Stimulated activated naive CD4-positive, alpha-beta T cell treated with Interleukin-2 at 50 U/mL for 16 hours (primary cell): ENCODE measurements at places on chromosomes 13 and 19.

DNA sequence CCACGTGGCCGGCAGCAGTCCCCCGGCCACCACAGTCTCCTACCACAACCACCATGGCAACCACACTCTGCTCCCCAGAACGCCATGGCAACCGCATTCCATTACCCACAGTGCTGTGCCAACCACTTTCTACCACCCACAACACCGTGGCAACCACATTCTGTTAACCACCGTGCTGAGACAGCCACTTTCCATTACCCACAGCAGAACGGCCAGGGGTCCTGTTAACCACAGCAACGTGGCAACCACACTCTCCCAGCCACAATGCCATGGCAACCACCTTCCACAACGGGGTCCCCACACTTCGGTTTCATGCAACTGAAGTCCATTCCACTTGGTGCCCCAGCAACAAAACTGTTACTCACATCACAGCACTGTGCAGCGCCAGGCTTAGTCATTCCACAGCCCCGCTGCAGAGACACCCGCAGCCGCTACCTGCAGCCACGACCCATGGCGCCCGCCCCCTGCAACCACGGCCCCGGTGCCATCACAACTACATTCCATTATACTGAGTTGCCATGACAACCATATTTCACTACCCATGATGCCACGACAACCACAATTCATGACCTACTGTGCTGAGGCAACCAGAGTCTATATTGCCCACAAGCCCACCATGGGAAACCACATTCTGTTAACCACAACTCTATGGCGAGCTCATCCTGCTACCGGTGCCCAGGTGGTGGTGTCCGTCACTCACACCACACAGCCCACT lies 10.0 kb downstream of the DPF1 start:
- DNase-seq: peak; percentile 69

DNA sequence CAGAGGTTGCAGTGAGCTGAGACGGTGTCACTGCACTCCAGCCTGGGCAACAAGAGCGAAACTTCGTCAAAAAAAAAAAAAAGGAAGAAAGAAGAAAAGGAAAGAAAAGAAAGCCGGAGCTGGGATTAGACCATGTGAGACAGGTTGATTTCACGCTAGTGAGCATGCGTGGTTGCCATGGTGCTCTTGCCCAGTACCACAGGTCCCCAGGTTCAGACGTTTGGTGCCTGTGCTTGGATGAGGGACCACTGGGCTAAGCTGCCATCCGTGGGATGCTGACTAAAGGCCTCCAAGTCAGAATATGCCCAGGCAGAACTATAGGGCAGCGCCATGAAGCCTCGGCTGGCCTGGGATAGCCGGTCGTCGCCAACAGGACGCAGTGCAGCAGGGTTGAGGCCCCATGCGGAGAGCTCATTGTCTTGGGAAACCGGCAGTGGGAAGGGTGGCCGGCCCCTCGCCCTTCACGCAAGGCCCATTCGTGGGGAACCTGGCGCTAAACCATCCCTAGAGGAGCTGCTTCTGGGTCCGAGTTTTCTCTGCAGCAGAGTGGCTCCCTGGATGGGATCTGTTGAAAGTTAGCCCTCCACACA lies 7.2 kb upstream of the TEX101 start:
- DNase-seq: no peak

DNA sequence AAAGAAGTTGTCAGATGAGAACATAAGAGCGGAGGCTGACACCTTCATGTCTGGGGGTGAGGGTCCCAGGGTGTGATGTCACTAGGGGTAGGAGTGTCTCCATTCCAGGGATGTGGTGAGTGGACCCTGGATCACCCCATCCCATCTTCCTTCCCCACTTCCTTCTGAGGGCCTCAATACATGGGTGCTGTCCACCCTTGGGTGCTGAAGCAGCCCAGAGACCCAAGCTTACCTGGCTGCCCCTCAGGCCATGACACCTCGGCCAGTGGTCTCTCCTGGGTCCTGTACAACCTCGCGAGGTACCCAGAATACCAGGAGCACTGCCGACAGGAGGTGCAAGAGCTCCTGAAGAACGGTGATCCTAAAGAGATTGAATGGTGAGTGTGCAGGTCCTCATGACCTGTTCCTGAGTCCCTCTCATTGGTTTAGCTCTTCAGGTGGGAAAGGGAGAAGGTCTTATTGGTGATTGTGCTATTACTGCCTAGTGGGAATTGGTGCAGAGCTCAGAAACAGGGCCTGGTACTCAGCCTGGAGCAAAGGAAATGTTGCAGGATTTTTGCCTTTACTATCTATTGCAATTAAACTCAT lies 37.7 kb upstream of the CYP4F8 start:
- DNase-seq: no peak

GRCh38 chr19:12880551-12881171 lies 588 bp downstream of the DNASE2 start:
- DNase-seq: no peak

DNA sequence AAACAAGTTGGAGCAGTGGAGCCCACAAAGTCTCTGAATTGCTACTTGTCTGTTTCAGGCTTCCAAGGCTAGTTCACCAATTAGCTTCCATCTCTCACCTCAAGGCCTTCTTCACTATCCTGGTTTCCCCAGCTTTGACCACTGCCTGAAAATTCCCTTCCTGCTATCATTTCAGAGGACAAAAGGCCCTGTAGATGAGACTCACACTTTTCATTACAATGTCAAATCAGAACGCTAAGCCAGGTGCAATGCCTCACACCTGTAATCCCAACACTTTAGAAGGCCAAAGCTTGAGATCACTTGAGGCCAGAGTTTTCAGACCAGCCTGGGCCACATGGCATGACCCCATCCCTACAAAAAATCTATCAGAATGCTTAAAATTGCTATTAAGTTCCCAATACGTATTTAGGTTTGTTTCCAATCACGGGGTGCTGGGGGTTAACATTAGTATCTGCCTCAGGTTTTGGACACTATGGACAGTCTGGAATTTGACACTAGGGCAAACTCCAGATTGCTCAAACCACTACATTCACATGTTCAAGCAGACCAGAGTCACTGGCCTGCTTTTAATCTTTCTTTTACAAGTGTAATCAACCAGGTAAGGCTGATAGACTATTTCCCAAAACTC lies 5.5 kb downstream of the TPT1 start:
- no peak for DNase-seq

GRCh38 chr19:17977488-17977887 lies 10.6 kb downstream of the KCNN1 start:
- no peak for DNase-seq

DNA sequence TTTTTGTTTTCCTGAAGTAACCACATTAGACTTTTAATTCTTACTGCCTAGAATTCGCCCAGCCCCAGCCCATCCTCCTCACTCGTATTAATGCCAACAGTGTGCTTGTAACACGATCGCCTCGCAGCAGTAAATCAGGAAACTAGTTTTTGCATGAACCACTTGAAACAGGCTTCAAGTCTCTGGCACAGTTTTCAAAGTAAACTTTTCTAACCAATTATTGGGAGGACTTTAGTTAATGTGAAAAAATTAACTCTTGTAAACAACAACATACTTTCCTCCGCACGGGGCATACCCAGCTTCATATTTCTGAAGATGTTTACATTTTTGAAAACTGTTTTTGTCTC lies 39.2 kb downstream of the TNFRSF19 start:
- DNase-seq: no peak

- no peak for DNase-seq
These were observed 2.3 kb downstream of the TRAPPC6A start for GRCh38 chr19:45175515-45176345.

DNA sequence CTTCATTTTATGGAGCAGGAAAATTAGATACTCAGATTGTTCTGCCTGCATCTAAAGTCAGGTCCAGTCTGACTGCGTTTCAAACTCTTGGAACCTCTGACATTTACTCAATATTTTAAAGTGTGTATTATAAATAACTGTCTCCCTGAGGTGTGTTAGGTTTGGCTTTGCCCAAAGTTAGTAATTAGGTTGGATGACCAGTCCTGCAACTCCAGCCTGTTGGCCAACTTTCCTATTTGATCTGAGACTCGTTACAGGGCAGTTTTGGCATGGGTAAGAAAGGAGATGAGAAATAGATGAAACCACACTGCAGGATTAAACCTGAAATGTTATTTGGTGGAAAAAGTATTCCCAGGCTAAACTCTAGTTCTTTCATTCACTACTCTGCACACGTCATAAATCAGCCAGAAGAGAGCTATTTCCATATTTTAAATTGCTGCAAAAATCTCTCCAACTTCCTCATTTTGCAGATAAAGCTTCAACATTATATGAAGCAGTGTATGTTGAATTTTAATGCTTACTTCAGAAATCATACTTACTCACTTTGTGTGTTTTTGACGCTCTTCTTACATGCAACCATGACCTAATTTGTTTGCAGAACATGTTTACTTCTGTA lies 357.1 kb downstream of the DCT start:
- DNase-seq: no peak

GRCh38 chr19:35204799-35205732 lies 23.5 kb downstream of the FAM187B start:
- DNase-seq: no peak

DNA sequence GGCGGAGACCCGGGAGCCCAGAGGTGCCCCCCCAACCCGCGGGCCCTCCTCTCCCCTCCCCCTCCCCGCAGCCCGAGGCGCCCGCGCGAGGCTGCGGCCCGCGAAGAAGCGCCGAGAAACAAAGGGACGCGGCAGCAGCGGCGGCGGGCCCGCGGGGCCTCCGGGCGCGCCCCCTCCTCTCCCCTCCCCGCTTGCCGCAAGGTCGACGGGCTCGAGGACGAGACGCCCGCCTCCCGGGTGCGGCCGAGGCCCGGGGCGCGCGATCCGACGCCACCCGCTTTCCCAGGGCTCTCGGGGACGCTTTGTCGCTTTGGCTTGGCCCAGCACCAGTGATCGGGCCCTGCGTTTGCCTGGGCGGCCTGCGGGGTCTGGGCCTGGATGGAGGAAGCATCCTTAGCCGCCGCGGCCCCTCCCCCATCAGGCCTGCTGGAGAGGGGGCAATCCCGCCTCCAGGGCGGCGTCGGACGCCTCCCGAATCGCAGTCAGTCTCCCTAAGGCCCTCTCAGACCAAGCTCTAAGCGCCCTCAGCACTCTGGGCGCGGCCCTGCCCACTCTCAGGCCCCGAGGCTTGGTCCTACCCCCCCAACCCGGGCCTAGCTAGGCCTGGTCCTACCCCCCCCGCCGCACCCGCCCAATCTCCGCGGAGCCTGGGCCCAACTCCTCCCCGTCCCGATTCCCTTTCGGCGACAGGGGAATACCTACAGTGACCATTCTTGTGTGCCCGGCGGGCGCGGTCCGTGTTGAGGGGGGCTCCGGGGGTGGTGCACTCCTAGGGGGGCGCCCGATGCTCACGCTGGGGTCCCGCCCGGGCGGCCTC lies 740 bp downstream of the ELAVL3 start:
- no peak for DNase-seq

GRCh38 chr13:60152114-60152513 lies 11.6 kb downstream of the DIAPH3 start:
- no peak for DNase-seq

DNA sequence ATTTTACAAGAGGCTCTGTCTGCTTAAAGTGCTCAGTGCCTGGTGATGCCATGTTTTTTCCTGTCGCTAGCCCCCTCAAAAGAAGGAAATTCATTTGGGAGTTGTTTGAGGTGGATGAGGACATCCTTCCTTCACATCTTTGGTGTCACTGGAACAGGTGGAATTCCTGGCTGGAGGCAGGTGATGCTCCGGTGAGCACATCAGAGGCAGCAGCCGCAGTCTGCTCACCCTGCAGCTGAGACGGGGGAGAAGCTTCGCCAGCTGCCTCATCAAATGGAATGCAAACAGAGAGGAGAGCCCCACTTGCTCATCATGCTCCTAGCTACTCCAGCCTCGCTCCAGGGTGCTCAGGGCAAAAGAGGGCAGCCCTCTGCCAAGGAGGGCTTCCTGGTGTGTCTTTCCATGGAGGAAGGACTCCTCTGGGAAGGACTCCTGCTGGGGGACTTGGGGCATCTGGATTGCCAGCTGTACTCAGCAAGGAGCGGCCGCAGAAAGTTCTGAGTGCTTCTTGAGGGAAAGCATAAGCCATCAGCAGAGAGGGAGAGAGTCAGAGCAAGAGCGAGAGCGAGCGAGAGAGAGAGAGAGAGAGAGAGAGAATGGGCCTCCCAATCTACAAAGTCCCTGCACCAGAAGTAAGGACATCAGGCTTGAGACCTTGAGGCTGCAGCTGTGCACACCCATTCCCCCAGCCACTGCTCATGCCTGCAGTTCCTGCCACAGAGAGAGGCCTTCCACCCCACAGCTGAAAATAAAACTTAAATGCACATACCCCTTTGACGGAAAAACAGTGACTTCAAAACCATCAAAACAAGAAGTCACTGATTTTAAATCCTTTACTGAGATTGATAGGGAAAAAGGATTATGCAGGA lies 74.3 kb upstream of the UBL3 start:
- no peak for DNase-seq

DNA sequence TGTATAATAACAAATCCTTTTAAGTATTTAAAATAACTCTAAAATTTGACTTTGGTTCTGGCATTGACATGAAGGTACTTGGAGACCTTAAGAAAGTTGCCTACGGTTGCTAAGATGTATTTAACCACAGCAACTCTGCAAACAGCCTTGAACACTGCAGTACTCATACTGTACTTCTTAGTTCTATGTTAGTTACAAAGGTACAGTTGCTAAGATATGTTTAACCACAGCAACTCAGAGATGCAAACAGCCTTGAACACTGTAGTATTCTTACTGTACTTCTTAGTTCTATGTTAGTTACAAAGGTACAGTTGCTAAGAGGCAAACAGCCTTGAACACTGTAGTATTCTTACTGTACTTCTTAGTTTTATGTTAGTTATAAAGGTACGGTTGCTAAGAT lies 268.3 kb upstream of the MIR17HG start:
- DNase-seq: no peak

GRCh38 chr19:54271106-54271505 lies 9.8 kb downstream of the LILRB2 start:
- DNase-seq: no peak

DNA sequence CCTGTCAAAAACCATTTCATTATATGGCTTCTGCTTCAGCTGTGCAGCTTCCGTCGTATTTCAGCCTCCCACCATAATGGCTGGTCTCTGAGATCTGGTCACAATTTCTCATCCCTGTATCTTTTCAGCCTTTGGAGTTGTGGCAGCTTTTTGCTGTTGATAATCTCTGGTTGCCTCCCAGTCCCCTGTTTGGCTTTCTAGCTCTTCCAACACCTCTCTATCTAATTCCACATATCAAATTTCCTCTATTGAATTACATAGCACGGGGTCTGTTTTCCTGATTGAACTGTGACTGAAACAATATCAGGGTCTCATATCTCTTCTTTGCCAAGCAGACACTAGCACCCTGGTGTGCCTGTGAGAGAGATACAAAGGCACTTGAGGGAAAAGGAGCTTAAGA lies 222.1 kb upstream of the OBI1 start:
- DNase-seq: no peak

DNA sequence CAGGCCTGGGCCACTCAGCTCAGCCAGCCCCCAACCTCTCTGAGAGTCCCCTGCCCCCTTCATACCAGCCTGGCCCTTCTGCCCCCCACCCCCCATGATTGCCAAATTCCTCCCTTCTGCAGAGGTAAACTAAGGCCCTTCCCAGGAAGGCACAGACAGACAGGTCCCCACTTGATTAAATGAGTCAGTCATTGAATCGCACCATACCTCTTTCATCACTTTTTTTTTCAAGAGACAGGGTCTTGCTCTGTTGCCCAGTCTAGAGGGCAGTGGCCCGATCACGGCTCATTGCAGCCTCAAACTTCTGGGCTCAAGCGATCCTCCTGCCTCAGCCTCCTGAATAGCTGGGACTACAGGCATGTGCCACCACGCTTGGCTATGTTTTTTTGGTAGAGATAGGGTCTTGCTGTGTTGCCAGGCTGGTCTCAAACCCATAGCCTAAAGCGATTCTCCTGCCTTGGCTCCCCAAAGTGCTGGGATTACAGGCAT lies 6.0 kb downstream of the PODNL1 start:
- DNase-seq: no peak
